ENCODE measurements at places on chromosomes 2 and 18. TPM values are rescaled to one million over a fixed set of nuclear protein-coding genes. Genes with fewer than 3 reads are reported as not detected.

The MYO3B gene
- total RNA-seq = 0.05 TPM

The CHRNG gene
- total RNA-seq = not detected

The HSBP1L1 gene
- total RNA-seq = 45.4 TPM

DNA sequence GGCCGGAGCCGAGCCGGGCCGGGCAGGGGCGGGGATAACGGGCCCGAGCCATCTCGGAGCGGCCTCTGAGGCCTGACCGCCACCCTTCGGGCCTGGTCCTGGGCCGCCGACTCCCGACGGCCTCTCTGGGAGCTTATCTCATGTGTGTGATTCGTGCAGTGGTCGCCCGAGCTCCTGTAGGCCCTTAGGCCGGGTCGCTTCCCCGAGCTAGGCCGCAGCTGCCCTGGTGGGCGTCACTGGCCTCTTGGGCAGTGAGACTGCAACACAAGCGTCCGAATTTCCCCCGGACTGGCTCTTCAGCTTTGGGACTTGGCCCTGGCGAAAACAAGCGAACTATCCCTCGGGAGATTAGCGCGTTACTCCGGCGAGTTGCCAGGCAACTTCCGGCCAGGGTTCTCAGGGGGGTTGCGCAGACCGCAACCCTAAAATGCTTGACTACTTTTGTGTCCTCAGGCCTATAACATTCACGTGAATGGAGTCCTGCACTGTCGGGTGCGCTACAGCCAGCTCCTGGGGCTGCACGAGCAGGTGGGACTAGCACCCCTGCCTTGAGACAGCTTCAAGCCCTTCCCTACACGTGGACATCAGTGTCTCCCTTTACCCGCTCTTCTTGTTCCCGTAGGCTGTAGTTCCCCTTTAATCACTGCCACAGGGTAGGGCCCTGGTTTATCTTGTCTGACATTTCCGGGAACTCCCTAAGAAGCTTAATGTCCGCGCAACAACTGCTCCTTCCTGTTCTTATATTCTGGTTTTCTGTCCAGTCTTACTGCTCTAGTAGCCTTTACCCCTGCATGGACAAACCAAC lies 602 bp downstream of the SNX17 start:
- no peak for DNase-seq

DNA sequence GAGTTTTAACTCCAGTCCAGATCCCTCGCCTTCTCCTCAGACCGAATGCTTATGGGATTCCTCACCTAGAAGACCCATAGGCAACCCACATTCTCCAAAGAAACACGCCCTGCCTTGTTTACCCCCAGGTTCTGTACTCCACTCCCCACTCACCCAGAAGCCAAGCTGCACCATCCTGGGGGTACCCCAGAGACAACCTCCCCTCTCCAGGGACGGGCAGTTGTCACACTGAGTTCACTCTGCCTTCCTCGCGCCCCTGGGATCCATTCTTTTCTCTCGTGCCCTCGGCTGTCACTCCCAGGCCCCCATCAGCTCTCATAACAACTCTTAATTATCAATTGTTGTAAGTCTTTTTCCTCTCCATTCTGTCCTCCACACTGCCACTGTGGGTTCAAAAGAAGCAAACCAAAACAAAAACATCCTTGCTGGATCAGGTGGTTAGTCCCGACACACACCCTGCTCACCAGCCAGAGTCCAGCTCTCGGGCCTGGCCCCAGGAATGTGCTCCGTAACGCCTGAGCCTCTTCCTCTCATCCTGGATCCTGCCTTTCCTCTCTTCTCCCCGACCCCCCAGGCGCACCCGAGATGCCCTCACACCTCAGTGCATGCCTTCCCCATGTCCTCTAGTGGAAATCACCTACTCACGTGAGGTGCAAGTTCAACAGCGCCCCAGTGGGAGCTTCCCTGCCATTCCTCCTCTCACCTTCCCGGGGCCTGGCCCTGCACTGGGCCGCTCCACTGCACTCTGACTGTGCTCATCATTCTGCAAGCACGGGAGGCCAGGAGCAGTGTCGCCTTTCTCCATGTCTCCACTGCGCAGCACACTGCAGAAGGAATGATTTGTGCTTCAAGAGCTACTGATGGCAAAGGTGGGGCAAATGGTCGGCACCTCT lies 20.7 kb downstream of the COX7A2L start:
- no peak for DNase-seq

GRCh38 chr2:209547726-209548125 lies 123.9 kb downstream of the MAP2 start:
- no peak for DNase-seq

DNA sequence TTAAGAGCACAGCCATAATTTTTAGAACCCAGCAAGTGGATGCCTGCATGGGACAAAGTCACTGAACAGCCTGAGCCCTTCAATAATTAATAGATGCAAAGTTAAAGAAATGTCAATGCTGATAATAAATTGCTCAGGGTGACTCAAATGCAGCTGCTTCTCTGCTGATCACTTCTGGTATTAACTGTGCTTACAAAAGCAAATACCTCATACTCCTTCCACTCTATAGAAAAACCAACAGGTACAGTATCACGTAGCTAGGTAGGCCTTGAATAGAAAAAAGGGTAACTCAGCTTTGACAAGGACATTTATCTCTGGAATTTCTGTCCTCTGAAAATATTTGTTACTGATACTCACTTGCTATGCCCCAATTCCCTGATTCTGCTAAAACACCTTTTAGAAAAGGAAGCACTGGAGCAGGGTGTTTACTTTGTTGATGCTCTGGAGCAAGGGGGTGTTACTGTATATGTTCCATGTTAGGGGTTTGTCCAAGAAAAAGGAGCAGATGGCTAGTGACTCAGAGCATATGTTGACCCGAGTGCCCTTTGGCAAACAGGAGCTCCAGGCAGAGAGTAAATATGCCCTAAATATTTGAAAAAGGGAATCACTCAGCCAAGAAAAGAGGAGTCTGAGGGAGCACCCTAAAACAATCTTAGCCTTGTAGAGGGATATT lies 59.1 kb upstream of the RTN4 start:
- no peak for DNase-seq

GRCh38 chr2:55616551-55617174 lies 759 bp downstream of the PPP4R3B start:
- DNase-seq = no peak

GRCh38 chr2:217150236-217150635 lies 290.4 kb upstream of the TNP1 start:
- no peak for DNase-seq

DNA sequence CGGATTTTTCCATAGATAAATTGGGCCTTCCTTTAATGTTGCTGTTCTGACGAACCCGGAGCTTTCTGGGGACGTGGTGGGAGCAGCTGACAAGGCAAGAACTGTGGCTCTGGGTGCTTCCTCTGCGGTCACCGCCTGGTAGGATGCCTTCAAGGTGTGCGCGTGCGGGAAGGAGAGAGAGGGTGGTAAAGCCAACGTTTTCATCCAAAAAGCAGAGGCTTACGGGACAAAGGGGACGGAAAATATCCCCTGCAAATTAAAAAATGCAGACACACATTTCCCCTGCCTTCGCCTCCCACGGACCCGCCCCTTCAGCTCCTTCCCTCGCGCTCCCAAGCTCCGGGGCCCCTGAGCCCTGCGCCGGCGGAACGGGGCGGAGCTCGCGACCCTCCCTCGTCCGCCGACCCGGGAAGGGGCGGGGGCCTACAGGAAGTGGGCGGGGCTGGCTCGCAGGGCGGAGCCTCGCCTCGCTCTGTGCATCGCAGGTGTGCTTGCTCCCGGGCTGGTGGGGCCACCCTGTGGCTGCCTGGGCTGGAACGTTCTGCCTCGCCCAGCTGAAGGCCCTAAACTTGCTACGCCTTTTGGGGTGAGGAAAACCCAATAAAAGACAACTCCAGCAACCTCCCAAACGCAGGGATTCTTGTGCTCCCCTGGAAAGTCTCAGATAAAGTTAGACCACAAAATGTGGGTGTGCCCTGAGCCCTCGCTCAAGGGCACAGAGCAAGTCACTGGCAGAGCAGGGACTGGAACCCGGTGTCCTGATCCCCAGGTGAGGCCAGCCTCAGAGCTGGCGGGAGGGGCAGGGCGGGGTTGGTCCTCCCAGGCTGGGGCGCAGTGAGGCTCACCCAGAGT lies 25.4 kb upstream of the SLC66A3 start:
- no peak for DNase-seq
